Stimulated activated CD4-positive, alpha-beta T cell treated with anti-CD3 and anti-CD28 coated beads, Interleukin-1b, Interleukin-23, amount 100 ng/mL, for 48 hours (primary cell): ENCODE measurements at places on chromosomes 2 and 18.

DNA sequence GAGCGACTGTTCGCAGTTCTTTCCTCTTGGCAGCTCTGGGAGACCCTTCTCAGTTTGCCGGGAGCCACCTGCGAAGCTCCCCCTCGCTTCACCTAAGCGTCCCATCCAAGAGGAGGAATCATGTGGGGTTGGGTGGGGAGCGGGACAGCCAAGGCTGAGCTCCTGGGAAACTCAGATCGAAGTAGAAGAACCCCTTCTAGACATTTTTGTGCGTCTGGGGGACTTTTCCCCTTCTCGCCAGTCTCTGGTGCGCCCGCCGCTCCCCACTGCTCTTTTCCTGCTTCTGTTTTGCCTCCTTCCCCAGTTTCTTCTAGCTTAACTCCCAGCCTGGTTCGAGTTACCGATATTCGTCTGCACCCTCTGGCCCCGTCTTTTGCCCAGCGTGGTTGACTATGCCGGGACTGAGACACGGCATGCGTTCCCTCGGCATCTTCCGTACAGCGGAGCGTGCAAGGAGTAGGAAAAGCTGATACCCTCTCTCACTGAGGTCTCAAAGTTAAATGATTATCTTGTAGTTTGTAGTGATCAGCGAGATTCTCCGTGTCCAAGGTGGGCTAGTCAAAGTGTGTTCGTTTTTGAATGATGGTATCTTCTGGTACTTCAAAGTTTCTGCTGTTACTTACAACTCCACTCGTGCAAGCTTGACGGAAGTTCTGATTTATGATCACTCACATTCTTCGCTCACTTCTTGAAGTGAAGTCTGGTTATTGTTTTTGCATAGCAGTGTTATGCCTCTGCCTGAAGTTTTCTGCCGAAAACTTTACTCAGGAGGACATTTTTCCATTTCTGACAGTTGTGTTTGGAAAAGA lies 664 bp downstream of the CAMKMT start:
- DNase-seq: peak; percentile 29

GRCh38 chr18:57798713-57799373 lies 4.3 kb downstream of the ATP8B1 start:
- DNase-seq: no peak

GRCh38 chr18:54217624-54218023 lies 6.8 kb downstream of the MBD2 start:
- no peak for DNase-seq

DNA sequence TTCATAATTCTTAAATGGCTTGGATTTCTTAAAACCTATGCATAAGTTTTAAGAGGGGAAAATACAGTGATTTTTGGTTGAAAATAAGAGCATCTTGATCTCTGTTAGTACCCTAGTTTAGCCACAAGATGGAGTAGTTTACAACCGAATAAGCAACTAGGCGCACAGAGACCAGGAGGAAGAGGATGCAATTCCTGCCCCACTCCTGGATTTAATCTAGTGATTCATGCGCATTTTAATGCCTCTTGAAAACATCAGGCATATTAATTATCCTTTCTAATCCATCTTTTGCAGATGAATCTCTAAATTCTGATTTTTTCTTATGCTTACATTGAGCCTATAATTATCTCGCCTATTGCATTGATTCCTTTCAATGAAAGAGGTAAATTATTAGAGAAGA lies 76.7 kb downstream of the MRPS9 start:
- DNase-seq: no peak

GRCh38 chr2:96890726-96891385 lies 21.0 kb upstream of the SEMA4C start:
- DNase-seq: no peak

GRCh38 chr2:132754867-132755472 lies 85.0 kb upstream of the LYPD1 start:
- DNase-seq: no peak

- no peak for DNase-seq
Observed at GRCh38 chr2:231604101-231604684, 11.5 kb downstream of the TEX44 start.

DNA sequence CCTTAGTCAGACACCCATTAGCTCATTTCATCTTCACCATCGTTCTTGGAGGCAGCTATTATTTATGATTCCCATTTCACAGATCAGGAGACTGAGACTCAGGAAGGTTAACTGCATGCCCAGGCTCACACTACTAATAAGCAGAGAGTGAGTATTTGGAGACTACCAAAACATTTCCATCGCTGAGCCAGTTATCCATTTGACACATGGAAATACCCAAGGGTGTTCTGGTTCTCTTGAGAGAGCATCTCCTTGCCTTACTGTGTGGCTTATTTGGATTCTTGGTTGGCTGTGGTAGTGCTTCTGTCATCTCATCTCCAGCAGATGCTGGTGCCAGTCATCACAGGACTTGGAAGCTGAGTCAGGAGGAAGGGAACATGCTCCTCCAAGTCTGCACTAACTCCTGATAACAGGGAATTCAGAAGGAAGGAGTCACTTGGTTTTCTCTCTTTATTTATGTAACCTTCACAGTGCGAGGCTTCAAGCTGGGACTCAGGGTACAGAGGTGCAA lies 55.2 kb downstream of the RASGRP3 start:
- no peak for DNase-seq

- DNase-seq: no peak
Observed at GRCh38 chr2:237733677-237734300, 64.8 kb upstream of the RBM44 start.

DNA sequence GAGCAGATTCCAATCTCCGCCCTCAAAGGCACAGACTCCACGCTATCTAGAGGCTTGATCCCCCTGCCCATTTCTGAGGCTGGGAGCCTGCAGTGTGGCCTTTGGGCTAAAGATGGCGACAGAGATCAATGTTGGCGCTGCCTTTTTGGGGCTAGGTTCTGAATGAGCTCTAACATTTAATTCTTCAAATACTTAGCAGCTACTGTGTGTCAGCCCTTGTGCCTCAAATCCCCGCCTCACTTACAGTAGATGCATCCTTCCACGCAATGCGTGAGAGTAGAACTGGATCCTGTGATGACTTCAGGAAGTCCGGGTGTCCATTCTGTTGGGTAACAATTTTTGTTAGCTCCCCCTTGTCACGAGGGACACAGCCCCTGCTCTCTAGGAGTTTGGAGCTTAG lies 12.4 kb downstream of the IL1F10 start:
- peak; percentile 56 for DNase-seq
